Cardiac muscle cell (in vitro differentiated cells and primary cell): ENCODE measurements at places on chromosomes 2 and 18. TPM values are rescaled to one million over a fixed set of nuclear protein-coding genes. Genes with fewer than 3 reads are reported as not detected.

The ACMSD gene
- 0.46 TPM in 1 of 2 replicates, not detected in the other for polyA plus RNA-seq

The TUBA3E gene
- polyA plus RNA-seq = 0.70 TPM in 1 of 2 replicates, not detected in the other

The RAPGEF4 gene
- 5.3 and 9.4 TPM in 2 replicates for polyA plus RNA-seq

The LOXL3 gene
- polyA plus RNA-seq = 13.4 and 31.7 TPM in 2 replicates

The MATN3 gene
- polyA plus RNA-seq = 4.8 and 10.3 TPM in 2 replicates
